ENCODE measurements at places on chromosomes 12 and 14. TPM values are rescaled to one million over a fixed set of nuclear protein-coding genes. Genes with fewer than 3 reads are reported as not detected.

The NFE2 gene
- total RNA-seq: 0.58 TPM

The GUCY2C gene
- 0.08 TPM for total RNA-seq

- no peak for DNase-seq
- no peak overlapping the region for H3K27ac ChIP-seq
- no peaks in the 10 kb centered on the region for H3K27me3 ChIP-seq
- no peak overlapping the region for H3K4me3 ChIP-seq
These were observed 14.4 kb downstream of the ASCL4 start for GRCh38 chr12:107788690-107789458.

DNA sequence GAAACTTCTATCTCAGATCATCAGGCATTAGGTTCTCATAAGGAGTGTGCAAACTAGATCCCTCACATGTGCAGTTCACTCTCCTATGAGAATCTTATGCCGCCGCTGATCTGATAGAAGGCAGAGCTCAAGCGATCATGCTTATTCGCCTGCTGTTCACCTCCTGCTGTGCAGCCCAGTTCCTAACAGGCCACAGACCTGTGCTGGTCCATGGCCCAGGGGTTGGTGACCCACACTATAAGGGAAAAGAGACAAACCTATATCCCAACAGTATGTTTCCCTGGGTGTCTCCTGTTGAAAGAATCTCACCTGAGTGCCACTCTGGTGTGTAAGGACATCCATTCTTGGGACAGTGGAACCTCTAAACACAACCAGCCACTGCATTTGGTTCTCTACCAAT, 186.3 kb downstream of the RIMBP2 start:
- no peak overlapping the region for H3K27ac ChIP-seq
- no peak overlapping the region for H3K4me3 ChIP-seq
- H3K36me3 ChIP-seq: no peaks in the 10 kb centered on the region
- no peaks in the 10 kb centered on the region for H3K4me1 ChIP-seq
